T-helper 2 cell treated with Interferon-gamma antibody and Interleukin-4, amounts not matched to agents 100 ng/mL and 5 ng/mL, for 36 hours (primary cell): ENCODE measurements at places on chromosomes 5 and 9. TPM values are rescaled to one million over a fixed set of nuclear protein-coding genes. Genes with fewer than 3 reads are reported as not detected.

The TRPM6 gene
- 0.05 TPM in 1 of 2 replicates, not detected in the other for total RNA-seq

The CYLC2 gene
- total RNA-seq, result not detected in 2 replicates

The DRD1 gene
- not detected in 2 replicates for total RNA-seq

The PCDHA4 gene
- not detected in 2 replicates for total RNA-seq

The LAMC3 gene
- 0.05 and 0.07 TPM in 2 replicates for total RNA-seq

The SURF2 gene
- 14.5 and 16.0 TPM in 2 replicates for total RNA-seq

The SPATA6L gene
- 0.14 and 0.27 TPM in 2 replicates for total RNA-seq

The SPATA31C1 gene
- not detected in 2 replicates for total RNA-seq

The MOB3B gene
- 0.34 and 0.39 TPM in 2 replicates for total RNA-seq

The FBN2 gene
- total RNA-seq, result not detected in 2 replicates
